Activated CD4-positive, alpha-beta T cell treated with anti-CD3 and anti-CD28 coated beads, Interleukin-2, amount 50 U/mL, for 1 hour (primary cell): ENCODE measurements at places on chromosomes 5 and 9.

- no peak for DNase-seq
Observed at GRCh38 chr5:13934125-13934524, 10.4 kb downstream of the DNAH5 start.

GRCh38 chr5:119339965-119340364 is 15.9 kb upstream of the TNFAIP8 start:
- DNase-seq, result no peak

DNA sequence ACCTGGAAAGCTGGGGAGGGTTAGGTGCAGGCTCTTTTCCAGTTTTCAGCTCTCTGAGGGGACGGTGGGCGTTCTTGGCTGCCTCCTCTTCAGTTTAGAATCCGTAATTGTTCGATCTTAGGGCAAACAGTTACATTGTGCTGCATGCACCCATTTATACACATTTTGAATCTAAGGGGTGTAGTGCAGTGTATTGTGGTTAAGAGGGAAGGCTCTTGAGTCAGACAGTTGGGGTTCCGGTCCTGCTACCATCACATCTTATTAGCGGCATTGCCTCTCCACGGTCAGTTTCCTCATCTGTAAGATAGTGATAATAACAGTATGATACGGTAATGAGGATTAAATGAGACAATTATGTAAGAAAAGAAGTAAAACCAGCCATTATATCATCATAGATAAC is 625 bp downstream of the EXOSC2 start:
- DNase-seq, result no peak

GRCh38 chr9:3969590-3970260 is 330.1 kb downstream of the GLIS3 start:
- no peak for DNase-seq

DNA sequence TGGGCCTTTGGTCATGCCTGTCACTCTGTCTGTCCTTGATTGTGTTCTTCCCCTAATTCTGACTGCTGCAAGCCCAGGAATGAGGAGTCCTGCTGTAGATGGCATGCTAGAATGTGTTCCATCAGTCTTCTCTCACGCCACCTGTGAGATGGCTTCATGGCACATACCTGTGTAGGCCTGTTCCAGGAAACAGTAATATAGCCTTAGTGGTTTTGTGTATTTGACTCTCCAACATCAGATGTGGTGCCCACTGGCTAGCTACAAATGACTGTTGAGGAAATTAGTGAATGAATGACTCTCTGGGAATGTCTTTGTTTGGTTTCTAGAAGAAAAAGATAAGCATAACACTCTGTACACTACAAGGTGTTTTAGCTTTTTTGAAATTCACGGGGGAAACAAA is 367.5 kb downstream of the KDM4C start:
- DNase-seq, result no peak

GRCh38 chr9:2242831-2243330 is 227.7 kb downstream of the SMARCA2 start:
- no peak for DNase-seq

DNA sequence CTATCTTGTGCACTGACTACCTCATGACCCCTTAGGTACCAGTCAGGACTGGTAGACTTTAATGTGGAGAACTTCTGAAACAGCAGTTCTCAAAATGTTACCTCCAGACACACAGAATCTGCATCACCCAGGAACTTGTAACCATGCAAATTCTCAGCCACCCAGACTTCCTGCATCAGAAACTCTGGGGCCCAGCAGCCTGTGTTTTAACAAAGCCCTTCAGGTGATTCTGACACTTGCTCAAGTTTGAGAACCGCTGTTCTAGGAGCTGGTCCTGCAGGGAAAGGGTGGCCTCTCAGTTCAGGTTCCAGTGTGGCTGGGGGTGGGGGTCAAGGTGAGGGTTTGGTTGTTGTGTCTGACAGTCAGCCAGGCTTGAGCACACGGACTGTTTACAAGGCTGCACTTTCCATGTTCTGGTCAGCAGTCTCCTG is 28.4 kb downstream of the ZFP62 start:
- peak; percentile 35 for DNase-seq

DNA sequence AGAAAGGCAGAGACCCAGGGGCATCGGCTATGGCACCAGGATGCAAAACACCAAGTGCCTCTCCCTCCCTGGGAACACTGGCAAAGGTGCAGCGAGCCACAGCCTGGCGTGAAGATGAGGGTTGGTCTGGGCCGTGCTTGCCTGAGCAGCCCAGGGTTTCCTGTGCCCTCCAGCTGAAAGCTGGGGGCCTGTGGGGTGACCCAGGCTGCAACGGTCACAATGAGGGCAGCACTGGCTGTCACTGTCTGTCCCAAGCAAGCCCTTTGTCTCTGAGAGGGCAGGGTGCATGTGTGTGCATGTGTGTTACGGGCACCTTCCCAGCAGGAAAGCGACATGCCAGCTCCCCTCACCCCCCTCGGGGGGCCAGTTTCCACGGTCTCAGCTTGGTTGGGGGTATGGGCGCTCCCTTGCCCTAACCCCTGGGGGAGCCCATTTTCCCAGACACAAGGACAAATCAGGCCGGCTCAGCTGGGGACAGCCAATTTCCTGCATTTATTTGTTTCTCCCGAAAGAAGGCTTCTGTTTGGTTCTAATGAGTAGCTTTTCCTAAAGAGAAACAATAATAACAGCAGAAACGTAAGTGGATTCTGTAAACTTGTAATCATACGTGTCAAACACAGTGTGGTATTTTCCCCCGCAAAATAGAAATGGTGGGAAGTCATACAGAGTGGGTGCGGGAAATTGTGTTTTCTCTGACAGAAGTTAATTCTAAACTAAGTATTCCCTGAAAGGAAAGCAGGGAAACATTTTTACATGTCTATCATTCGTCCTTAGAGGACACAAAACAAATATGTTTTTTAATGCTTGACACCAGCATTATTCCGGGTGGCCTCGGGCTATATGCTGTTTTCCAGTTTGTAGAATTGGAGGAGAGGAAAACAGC is 21.3 kb downstream of the MRPL36 start:
- no peak for DNase-seq

GRCh38 chr9:117744369-117744768 is 40.2 kb downstream of the TLR4 start:
- no peak for DNase-seq

GRCh38 chr9:101586651-101587050 is 8.1 kb downstream of the PPP3R2 start:
- no peak for DNase-seq

GRCh38 chr9:134040176-134040565 is 14.9 kb downstream of the BRD3OS start:
- no peak for DNase-seq

- DNase-seq, result no peak
Observed at GRCh38 chr5:16600946-16601345, 15.9 kb downstream of the RETREG1 start.

GRCh38 chr5:2536632-2537377 is 214.7 kb downstream of the IRX2 start:
- DNase-seq, result no peak

DNA sequence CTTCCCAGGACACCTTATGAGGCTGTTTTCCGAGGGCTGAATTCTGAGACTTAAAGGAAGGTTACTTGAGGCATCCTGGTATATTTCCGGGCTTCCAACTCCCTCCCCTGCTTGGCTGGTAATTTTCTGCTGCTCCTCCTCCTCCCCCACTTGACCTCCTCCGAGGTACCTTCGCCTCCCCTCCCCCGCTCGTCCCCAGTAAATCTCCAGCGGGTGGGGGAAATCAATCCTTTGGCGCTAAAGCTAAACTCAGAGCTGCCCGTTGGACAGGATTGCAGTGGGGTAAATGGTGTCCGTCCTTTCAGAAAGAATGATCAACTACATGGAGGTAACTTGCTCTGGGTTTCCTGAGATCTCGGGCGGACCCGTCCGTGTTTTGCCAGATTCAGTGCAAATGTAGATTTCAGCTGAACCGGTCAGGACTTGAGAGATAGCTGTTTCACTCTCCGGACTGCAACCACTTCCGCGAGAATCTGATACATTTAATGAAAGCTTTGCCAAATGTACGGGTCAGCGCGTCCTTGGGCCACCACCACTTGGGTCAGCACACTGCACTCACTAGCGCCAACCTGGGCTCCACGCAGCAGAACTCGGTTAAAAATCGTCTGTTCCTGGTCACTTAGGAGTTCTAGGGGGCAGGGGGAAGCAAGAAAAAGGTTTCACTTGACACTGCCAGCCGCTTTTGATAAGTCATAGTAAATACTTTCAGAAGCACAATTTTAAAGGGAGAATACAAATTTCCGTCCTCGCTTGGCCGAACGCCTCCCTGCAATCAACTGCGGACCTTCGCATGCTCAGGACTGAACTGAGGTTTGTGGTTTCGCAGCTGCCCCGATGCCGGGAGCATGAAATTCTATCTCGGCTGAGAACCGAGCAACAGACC is 4.6 kb upstream of the ISL1 start:
- DNase-seq, result no peak

GRCh38 chr9:137593176-137593575 is 2.9 kb upstream of the ZMYND19 start:
- DNase-seq, result no peak

DNA sequence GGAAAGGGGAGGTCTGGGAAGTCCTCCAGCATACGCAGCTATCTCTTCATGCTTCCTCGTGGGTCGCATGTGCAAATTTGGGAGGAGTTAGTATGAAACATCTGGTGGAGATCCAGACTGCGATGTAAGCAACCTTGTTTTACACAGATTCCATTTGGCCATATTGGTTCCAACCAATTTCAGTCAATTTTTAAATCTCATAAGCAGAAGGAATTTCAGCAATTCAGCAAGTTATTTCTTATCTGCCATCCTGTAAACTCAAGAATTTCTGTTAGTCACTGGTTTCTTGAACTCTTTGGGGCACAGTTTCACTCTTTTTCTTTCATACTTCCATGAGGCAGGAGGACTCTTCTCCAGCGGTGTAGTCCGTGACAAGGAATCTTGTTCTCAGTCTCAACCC is 130.4 kb upstream of the CLINT1 start:
- DNase-seq, result no peak

DNA sequence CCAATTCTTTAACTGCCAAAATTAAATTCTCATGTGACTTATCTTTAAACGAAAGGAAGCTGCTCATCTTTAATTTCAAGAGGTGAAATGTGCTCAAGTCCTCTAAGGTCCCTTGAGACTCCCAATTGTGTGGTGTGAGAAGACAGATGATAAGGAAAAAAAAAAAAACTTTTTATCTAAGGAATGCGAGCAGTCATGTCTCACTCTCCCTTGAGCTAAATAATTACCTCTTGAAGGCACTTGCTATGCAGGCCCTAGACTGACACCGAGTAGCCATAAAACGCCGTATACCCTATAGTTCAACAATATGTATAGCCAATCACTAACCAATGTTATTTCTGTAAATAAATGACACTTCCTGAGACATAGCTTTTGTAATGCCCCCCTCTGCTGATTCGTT is 1.5 kb upstream of the DTWD2 start:
- no peak for DNase-seq

DNA sequence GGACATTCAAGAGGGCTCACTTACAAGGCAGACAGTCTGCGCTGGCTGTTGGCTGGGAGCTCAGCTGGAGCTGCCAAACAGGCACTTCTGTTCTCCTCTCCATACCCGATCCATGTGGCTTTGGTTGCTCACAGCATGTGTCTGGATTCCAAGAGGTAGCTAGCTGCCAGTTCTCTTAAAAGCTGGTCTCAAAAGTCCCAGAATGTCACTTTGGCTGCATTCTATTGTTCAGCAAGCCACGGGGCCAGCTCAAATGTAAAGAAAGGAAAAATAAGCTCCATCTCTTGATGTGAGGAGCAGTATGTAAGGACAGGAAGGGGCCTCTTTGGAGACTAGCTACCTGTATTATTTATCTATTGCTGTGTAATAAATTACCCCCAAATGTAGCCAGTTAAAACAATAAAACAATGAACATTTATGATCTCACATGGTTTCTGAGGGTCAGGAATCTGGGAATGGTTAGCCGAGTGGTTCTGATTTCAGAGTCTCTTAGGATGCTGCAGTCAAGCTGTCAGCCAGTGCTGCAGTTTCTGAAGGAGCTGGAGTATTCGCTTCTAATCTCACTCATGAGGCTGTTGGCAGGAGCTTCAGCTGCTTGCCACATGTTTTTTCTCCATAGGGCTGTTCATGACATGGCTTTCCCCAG is 112.7 kb upstream of the CLINT1 start:
- no peak for DNase-seq

DNA sequence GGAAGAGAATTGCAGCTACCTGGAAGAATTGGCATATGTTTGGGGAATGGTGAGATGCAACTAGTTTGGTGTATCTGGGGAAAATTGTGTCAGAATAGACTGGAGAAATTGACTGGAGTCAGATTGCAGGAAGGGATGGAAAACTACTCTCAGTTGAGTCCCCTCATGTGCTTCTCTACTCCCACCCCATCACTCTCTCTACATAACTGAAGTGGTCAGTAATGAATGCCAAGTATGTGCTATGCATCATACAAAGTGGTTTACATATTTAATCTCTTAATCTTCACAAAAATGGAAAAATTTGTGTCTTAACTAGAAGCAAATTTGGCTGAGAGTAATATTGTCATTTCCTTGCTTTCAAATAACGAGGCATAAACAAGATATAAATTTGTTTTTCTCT is 146.4 kb upstream of the TNC start:
- DNase-seq, result no peak

- DNase-seq, result no peak
Observed at GRCh38 chr5:112419986-112420864, 1.1 kb upstream of the EPB41L4A start.

DNA sequence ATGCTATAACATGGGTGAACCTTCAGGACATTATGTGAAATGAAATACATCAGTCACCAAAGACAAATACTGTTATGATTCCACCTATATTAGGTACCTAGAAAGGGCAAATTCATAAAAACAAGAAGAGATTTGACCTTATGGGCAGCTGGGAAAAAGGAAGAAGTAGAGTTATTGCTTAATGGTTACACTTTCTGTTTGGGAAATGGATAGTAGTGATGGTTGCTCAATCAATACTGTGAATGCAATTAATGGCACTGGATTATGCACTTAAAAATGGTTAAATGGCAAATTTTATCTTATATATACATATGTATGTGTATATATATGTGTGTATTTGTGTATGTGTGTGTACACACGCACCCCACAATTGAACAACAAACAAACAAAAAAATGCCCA is 15.2 kb downstream of the FKBP15 start:
- DNase-seq, result no peak

- peak; percentile 22 for DNase-seq
Observed at GRCh38 chr9:104961238-104961637, 33.3 kb upstream of the ABCA1 start.

GRCh38 chr9:97468658-97469448 is 32.6 kb upstream of the TMOD1 start:
- DNase-seq, result peak; percentile 18

- DNase-seq, result no peak
Observed at GRCh38 chr9:6498982-6499381, 86.0 kb downstream of the UHRF2 start.

GRCh38 chr5:95949810-95950209 is 11.8 kb downstream of the ELL2 start:
- no peak for DNase-seq

DNA sequence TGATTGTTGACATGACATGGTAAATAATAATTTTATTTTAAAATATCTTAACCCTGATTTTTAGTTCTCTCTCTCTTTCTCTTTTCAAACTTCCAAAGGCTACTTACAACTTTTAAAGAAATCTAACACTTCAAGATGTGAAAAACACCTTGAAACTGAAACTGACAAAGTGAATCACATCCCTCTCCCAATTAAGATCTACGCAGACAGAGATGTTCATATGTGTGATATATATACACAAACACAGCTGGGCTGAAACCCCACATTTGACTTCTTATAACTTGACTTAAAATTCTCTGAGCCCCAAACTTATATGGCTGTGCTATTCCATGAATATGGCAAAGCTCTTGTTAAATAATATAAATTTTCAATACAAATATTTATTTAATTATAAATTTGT is 261.2 kb upstream of the PTPRD start:
- DNase-seq, result no peak

- no peak for DNase-seq
Observed at GRCh38 chr9:132487980-132488535, 78.0 kb downstream of the CFAP77 start.

- no peak for DNase-seq
Observed at GRCh38 chr5:149895416-149896345, 48.9 kb downstream of the PDE6A start.
